Esophagus muscularis mucosa (tissue), 4 donors: ENCODE measurements at places on chromosomes 6 and 20. TPM values are rescaled to one million over a fixed set of nuclear protein-coding genes. Genes with fewer than 3 reads are reported as not detected.

Gene INSM1
- total RNA-seq: not detected

Gene EYA4
- total RNA-seq: 2.1 TPM

Gene LY6G6D
- not detected for total RNA-seq

Gene CNBD2
- total RNA-seq: 4.2 TPM

Gene PFDN6
- total RNA-seq: 48.1 TPM

Gene PTPRT
- total RNA-seq: 0.06 TPM

DNA sequence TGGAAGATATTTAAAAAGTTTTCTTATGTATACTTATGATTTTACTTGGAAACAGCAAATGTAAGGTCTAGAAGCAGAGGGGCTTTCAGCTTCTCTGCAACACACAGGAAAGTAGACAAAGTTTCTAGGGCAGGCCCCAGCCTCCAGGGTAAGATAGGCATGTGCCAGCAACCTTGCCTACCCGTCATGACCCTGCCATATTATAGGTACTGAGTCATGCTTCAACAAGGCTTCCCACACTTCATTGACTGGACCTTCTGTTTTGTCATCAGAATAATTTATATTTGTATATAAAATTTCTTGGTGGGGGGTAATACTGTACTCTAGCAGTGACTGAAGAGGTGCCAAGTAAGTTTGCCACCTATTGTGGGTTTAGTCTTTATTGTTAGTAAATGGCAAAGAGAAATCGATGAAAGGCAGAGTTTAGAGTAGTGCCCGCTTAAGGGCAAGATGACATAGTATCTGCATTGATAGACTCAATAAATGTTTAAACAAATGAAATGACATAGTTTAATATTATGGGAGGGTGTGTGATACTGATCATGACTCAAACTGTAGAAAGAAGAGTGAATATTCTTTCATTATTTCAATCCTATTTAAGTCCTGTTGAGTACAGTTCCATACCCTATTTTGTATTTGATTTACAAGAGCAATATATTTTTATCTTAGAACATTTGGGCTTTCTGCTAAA is 95.6 kb downstream of the JARID2 start:
- H3K4me1 ChIP-seq: peaks cover 51% of the 10 kb centered on the region
- no peaks in the 10 kb centered on the region for H3K27me3 ChIP-seq
- no peak overlapping the region for H3K27ac ChIP-seq
- DNase-seq: no peak
- no peak overlapping the region for H3K4me3 ChIP-seq

GRCh38 chr20:6726761-6727160 is 40.7 kb upstream of the BMP2 start:
- no peaks in the 10 kb centered on the region for H3K27me3 ChIP-seq
- no peaks in the 10 kb centered on the region for H3K4me1 ChIP-seq
- H3K27ac ChIP-seq: no peak overlapping the region
- no peak for DNase-seq
- H3K4me3 ChIP-seq: no peak overlapping the region
- H3K36me3 ChIP-seq: no peaks in the 10 kb centered on the region

DNA sequence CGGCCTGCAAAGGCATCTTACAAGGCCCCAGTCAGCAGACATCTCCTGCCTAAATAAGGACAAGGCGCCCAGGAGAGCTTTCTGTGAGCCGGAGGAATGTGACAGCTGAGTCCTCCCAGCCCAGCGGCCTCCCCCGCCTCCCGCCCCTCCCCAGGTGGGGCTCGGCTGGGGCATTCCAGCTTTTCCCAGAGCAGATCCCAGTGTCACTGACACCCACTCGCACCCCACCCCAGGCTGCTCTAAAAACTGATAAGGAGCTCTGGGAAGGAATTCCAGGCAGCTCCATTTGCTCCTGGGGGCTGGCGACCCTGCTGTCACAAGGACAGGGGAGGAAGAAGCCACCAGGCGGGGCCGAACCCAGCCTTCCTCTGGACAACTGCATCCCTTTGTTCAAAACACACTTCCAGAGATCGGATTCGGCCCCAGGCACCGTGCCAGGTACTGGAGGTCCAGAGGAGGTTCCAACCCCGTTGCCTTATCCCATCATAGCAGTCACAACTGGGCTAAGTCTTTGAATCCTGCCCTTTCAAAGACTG is 49.7 kb downstream of the JPH2 start:
- peak overlapping the region; percentile 90 for H3K27ac ChIP-seq
- H3K4me3 ChIP-seq: peak overlapping the region; percentile 28
- no peaks in the 10 kb centered on the region for H3K27me3 ChIP-seq
- H3K4me1 ChIP-seq: peaks cover 82% of the 10 kb centered on the region
- DNase-seq: no peak

DNA sequence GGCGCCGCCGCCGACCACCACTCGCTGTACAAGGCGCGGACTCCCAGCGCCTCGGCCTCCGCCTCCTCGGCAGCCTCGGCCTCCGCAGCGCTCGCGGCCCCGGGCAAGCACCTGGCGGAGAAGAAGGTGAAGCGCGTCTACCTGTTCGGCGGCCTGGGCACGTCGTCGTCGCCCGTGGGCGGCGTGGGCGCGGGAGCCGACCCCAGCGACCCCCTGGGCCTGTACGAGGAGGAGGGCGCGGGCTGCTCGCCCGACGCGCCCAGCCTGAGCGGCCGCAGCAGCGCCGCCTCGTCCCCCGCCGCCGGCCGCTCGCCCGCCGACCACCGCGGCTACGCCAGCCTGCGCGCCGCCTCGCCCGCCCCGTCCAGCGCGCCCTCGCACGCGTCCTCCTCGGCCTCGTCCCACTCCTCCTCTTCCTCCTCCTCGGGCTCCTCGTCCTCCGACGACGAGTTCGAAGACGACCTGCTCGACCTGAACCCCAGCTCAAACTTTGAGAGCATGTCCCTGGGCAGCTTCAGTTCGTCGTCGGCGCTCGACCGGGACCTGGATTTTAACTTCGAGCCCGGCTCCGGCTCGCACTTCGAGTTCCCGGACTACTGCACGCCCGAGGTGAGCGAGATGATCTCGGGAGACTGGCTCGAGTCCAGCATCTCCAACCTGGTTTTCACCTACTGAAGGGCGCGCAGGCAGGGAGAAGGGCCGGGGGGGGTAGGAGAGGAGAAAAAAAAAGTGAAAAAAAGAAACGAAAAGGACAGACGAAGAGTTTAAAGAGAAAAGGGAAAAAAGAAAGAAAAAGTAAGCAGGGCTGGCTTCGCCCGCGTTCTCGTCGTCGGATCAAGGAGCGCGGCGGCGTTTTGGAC is 2.0 kb downstream of the SOX4 start:
- no peaks in the 10 kb centered on the region for H3K27me3 ChIP-seq
- no peak for DNase-seq
- peaks cover 15% of the 10 kb centered on the region for H3K4me1 ChIP-seq
- no peaks in the 10 kb centered on the region for H3K36me3 ChIP-seq

GRCh38 chr6:119020597-119021561 is 57.6 kb downstream of the FAM184A start:
- DNase-seq: no peak
- no peaks in the 10 kb centered on the region for H3K27me3 ChIP-seq
- H3K4me1 ChIP-seq: no peaks in the 10 kb centered on the region
- H3K4me3 ChIP-seq: no peak overlapping the region
- no peak overlapping the region for H3K27ac ChIP-seq

- no peaks in the 10 kb centered on the region for H3K27me3 ChIP-seq
- H3K27ac ChIP-seq: no peak overlapping the region
- DNase-seq: no peak
- no peaks in the 10 kb centered on the region for H3K36me3 ChIP-seq
These were observed 228.5 kb downstream of the SLC24A3 start for GRCh38 chr20:19440660-19441527.

DNA sequence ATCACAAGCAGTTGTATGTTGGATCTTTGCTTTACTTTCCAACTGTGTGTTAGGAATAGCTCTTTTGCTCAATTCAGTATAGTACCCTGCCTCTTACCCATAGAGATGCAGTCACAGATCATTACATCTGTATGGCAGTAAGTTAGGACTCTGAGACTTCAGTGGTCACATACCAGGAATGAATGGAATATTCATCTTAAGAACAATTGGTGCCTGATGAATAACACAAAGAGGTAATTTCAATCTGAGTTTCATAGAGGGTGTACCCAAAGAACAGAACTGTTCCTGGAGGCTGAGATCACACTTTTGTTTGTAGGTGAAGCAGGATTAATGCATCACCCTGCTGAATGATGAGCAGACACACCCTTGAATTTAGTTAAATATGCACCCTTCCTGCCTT is 28.7 kb upstream of the KIF13A start:
- H3K4me3 ChIP-seq: no peak overlapping the region
- no peak overlapping the region for H3K27ac ChIP-seq
- no peaks in the 10 kb centered on the region for H3K27me3 ChIP-seq
- no peak for DNase-seq
- no peaks in the 10 kb centered on the region for H3K36me3 ChIP-seq

GRCh38 chr20:57795342-57795697 is 85.5 kb upstream of the PMEPA1 start:
- H3K36me3 ChIP-seq: no peaks in the 10 kb centered on the region
- no peak for DNase-seq
- H3K4me1 ChIP-seq: no peaks in the 10 kb centered on the region
- no peak overlapping the region for H3K4me3 ChIP-seq
- no peak overlapping the region for H3K27ac ChIP-seq
- H3K27me3 ChIP-seq: no peaks in the 10 kb centered on the region

DNA sequence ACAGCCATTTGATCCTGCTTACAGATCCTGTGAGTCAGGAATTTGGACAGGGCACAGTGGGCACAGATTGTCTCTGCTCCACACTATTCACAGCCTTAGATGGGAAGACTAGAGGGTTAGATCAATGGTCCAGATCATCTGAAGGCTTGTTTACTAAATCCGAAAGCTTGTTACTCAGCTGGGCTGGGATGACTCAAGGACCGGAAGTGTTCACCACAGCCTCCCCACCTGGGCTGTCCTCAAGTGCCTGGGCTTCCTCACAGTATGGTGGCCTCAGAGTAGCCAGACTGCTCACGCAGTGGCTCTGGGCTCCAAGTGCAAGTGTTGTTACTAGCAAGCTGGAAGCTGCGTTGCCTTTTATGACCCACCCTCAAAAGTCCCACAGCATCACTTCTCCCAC is 75.4 kb upstream of the INSM1 start:
- no peaks in the 10 kb centered on the region for H3K4me1 ChIP-seq
- H3K27me3 ChIP-seq: no peaks in the 10 kb centered on the region
- DNase-seq: no peak
- H3K4me3 ChIP-seq: no peak overlapping the region
- H3K36me3 ChIP-seq: no peaks in the 10 kb centered on the region
- H3K27ac ChIP-seq: no peak overlapping the region

GRCh38 chr6:20642441-20642840 is 108.2 kb downstream of the CDKAL1 start:
- H3K36me3 ChIP-seq: no peaks in the 10 kb centered on the region
- DNase-seq: no peak
- H3K4me3 ChIP-seq: no peak overlapping the region
- no peaks in the 10 kb centered on the region for H3K4me1 ChIP-seq
- no peak overlapping the region for H3K27ac ChIP-seq
- no peaks in the 10 kb centered on the region for H3K27me3 ChIP-seq

DNA sequence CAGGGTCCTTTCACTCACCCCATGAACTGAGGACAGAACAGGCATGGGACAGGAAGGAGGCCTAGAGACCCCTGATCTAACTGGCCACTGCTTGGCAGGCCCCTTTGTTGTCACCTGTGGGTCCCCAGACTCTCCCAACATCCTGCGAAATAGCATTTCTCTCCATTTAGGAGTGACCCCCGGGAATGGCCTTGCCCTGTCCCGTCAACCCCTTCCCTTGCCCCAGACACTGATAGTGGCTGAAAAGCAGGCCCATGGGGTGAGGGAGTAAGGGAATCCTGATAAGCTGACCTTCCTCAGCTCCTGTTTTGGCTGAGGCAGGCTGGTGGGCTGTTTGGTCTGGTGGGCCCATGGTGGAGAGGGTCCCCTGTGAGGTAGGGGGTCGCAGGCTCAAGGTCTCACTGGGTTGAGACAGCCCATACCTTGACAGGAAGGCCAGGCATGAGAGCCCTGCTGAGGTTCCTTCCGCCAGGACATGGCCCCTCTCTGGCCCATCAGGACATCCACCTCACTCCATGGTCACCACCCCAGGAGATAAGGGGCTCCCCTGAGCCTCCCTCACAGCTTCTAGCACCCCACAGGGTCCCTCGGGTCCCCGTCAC is 139.3 kb downstream of the MRPL14 start:
- peaks cover 28% of the 10 kb centered on the region for H3K4me1 ChIP-seq
- DNase-seq: no peak
- H3K4me3 ChIP-seq: no peak overlapping the region
- no peaks in the 10 kb centered on the region for H3K27me3 ChIP-seq
